Transverse colon (tissue), 4 donors: ENCODE measurements at places on chromosomes 1 and 21. TPM values are rescaled to one million over a fixed set of nuclear protein-coding genes. Genes with fewer than 3 reads are reported as not detected.
A peak's percentile ranks its signal among the peaks of the same experiment; 100 is the strongest.

The ORC1 gene
- not detected for total RNA-seq

GRCh38 chr21:14306126-14306907, 76.6 kb downstream of the HSPA13 start:
- no peaks in the 10 kb centered on the region for H3K4me1 ChIP-seq
- H3K36me3 ChIP-seq: no peaks in the 10 kb centered on the region
- no peak overlapping the region for H3K27ac ChIP-seq
- H3K4me3 ChIP-seq: no peak overlapping the region

- no peak overlapping the region for H3K4me3 ChIP-seq
- H3K4me1 ChIP-seq: peaks cover 38% of the 10 kb centered on the region
- peak overlapping the region; percentile 94 for H3K27ac ChIP-seq
- no peak for DNase-seq
- H3K27me3 ChIP-seq: no peaks in the 10 kb centered on the region
Observed at GRCh38 chr1:36149973-36150295, 648 bp upstream of the TRAPPC3 start.

The AMY2A gene
- total RNA-seq: not detected

The VWA5B1 gene
- total RNA-seq: not detected

DNA sequence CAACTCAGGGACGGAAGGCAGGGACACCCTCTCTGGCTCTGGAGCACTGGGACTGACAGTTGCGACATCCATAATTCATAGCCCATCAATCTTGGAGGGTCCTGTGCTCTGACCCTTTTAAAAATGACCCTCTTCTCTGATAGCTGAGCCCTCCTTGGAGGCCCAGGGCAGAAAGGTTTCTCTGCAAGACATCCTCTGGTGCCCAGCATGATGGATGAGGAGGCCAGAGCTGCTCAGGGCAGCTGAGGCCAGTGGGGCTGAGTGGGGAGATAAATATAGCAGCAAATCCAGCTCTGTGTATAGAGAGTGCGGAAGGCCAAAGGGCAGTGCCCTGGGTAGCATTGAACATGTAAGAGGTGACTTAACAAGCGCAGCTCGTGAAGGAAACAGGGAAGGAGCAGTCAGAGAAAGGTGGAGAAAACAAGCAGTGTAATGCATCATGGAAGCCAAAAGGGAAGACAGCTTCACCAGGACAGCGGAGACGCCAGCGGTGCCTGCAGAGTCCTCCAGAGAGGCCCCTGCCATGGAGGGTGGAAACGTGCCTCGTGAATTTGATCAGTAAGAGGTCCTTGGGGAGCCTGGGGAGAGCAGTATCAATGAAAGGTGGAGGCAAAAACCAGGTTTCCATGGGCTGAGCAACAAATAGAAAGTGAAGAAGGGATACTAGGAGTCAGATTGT, 50.4 kb upstream of the FMOD start:
- DNase-seq: no peak
- peaks cover 6% of the 10 kb centered on the region for H3K4me1 ChIP-seq
- no peaks in the 10 kb centered on the region for H3K36me3 ChIP-seq
- no peak overlapping the region for H3K27ac ChIP-seq
- no peaks in the 10 kb centered on the region for H3K27me3 ChIP-seq

DNA sequence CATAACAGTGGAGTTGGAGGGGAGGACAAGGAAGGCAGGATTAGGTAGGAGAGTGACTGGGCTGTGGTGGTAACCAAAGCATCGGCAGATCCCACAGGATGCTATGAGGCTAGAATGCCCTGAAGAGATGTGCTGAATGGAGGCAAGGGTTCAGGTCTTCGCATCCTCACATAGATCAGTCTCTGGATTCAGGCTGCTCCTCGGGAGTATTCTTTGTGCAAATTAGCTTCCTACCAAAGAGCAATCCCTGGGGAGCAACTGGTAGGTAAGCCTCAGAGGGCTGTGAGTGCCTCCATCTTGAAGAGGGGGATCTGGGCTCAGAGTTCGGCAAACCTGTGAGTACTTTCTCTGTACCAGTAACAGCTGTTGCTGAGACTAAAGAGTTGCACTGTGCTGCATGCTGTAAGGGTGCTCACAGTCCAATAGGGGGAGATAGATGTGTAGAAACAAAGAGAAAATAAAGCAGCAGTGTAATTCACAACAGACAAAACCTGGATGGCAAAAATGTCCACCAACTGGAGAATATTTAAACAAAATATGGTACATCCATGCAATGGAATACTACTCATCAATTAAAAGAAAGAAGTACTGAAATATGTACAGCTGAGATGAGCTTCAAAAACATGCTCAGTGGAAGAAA, 322.4 kb upstream of the DEPDC1 start:
- no peak overlapping the region for H3K4me3 ChIP-seq
- DNase-seq: no peak
- H3K27me3 ChIP-seq: no peaks in the 10 kb centered on the region
- H3K27ac ChIP-seq: no peak overlapping the region

DNA sequence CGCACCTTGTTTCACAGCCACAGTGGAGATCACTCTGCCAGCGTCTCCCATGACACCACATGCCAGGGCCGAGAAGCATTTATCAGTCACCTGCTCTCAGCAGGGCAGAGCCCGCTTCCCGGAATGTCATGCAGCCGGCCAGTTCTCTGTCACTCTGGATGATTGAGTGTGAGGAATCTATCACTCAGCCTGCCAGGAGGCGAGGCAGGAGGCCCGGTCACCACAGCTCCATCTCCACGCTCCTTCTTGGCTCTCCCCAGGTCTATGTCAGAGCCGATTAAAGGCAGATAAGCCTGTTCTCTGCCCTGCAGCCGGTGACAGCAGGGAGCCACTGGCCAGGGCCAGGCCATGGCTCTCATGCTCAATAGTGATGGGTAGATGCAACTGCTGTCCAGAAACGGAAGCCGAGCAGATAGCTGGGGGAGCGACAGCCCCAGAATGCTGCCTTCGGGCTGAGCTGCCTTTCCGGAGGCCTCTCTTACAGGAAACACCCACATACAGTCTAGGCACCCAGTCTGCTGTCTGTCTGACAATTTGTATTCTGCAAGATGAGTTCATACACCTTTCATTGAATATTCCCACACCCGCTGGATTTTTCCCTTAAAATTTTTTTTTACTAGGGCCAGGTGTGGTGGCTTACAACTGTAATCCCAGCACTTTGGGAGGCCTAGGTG, 64.1 kb downstream of the ACTL8 start:
- no peak for DNase-seq
- H3K27me3 ChIP-seq: peaks cover 4% of the 10 kb centered on the region

The COL24A1 gene
- total RNA-seq: 1.2 TPM

DNA sequence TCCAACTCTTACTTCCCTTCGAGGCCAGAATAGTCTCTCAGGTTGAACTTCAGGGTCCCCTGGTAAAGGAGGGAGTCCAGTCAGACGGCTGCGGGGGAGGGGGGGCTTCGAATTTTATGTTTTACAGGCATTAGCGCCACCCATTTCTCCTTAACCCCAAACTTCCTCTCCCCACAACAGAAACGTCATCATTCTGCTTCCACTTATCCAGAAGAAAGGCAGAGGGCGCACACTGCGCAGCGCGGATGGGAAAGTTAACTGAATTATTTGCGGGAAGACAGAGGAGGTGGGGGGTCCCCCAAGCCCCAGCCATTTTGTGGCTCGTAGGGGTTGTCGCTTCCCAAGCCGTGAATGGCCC, 529 bp upstream of the PRMT2 start:
- H3K27me3 ChIP-seq: no peaks in the 10 kb centered on the region
- H3K27ac ChIP-seq: peak overlapping the region; percentile 99
- DNase-seq: no peak
- H3K4me1 ChIP-seq: peaks cover 41% of the 10 kb centered on the region
- H3K36me3 ChIP-seq: no peaks in the 10 kb centered on the region

DNA sequence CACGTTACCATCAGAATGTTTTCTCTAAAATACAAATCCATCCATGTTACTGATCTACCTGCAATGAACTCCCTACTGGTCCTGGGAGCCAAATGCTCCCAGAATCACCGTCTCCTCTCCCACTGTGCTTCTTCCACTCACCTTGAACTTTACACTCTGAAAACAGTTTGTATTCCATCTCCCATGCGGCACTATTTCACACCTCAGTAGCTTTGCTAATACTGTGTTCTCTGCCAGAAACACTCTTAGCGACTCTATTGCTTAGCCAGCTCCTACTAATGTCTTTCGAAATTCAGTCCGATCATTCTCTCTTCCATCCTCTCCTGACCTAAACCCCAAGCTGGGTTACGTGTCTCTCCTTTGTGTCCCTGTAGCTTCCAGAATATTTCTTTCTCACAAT, 284.4 kb upstream of the DUSP10 start:
- H3K27me3 ChIP-seq: no peaks in the 10 kb centered on the region
- no peak overlapping the region for H3K4me3 ChIP-seq
- DNase-seq: no peak

The KIRREL1 gene
- 15.5 TPM for total RNA-seq

DNA sequence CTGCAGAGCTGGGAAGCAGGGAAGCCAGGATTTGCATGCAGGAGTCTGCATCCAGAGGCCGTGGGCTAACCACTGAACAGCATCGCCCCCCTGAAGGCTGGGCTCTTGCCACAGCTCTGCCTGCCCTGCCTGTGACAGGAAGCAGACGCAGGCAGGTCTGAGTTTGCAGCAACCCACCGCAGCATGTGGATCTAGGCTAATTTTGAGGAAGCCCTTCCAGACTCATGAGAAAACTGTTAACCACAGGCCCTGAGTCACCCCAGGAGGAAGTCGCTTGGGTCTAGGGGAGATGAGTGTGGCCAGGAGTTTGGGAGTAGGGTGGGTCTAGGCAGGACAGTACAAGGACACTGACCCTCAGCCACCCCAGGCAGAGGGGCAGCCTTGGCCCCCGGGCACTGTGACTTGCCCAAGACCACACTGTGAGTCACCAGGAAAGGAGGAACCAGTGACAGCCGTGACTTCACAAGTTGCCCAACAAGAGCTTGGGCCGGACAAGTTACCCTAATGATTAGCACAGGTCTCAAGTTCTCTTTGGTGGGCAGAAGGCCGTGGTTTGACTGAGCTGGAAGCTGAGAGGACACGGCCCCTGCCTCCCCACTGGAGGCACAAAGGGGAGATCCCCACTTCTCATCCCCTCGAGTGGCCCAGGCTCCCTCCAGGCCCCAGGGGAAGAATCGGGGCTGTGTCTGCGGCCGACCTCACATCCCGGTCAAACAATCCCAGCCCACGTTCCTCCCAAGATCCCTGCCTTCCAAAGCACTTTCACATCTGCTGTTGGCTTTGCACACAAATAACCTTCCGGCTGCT, 826 bp downstream of the LAPTM5 start:
- DNase-seq: peak; percentile 67
- no peaks in the 10 kb centered on the region for H3K27me3 ChIP-seq
- H3K4me1 ChIP-seq: no peaks in the 10 kb centered on the region
- no peaks in the 10 kb centered on the region for H3K36me3 ChIP-seq

The ABL2 gene
- 9.6 TPM for total RNA-seq

The SPATA17 gene
- total RNA-seq: not detected

The SAMSN1 gene
- total RNA-seq: 1.6 TPM

GRCh38 chr1:78079580-78079979, 33.8 kb downstream of the GIPC2 start:
- no peaks in the 10 kb centered on the region for H3K27me3 ChIP-seq
- H3K4me1 ChIP-seq: peaks cover 7% of the 10 kb centered on the region
- no peaks in the 10 kb centered on the region for H3K36me3 ChIP-seq
- DNase-seq: no peak
- no peak overlapping the region for H3K4me3 ChIP-seq

GRCh38 chr1:33348676-33349080, 27.8 kb upstream of the A3GALT2 start:
- H3K4me1 ChIP-seq: peaks cover 55% of the 10 kb centered on the region
- peak overlapping the region; percentile 97 for H3K27ac ChIP-seq

DNA sequence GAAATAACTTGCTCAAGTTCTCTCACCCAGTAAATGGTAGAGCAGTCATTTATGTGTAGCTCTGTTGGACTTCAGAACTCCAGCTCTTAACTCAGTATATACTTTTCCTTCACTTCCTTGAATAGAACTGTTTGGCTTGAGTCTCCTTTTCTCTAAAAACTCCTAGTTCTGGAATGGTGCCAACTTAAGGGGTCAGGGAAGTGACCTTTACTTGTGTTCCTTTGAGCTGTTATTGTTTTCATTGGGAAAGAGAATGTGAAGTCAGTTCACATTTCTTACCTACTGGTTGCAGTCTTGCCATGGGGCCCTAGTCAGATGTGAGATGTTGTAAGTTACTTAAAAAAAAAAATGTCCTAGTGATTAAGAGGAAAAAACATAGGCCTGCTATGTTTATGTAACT, 77.0 kb upstream of the MACF1 start:
- H3K4me3 ChIP-seq: no peak overlapping the region
- H3K36me3 ChIP-seq: no peaks in the 10 kb centered on the region
- peak overlapping the region; percentile 76 for H3K27ac ChIP-seq
- no peak for DNase-seq
- H3K4me1 ChIP-seq: peaks cover 52% of the 10 kb centered on the region
- no peaks in the 10 kb centered on the region for H3K27me3 ChIP-seq

The GPX7 gene
- 5.0 TPM for total RNA-seq

GRCh38 chr1:181503171-181503810, 20.0 kb downstream of the CACNA1E start:
- no peak overlapping the region for H3K27ac ChIP-seq
- H3K27me3 ChIP-seq: no peaks in the 10 kb centered on the region
- no peak for DNase-seq
- H3K36me3 ChIP-seq: no peaks in the 10 kb centered on the region
- no peak overlapping the region for H3K4me3 ChIP-seq

GRCh38 chr1:197841883-197842553, 60.4 kb upstream of the C1orf53 start:
- H3K4me3 ChIP-seq: no peak overlapping the region
- no peaks in the 10 kb centered on the region for H3K27me3 ChIP-seq
- H3K36me3 ChIP-seq: no peaks in the 10 kb centered on the region

DNA sequence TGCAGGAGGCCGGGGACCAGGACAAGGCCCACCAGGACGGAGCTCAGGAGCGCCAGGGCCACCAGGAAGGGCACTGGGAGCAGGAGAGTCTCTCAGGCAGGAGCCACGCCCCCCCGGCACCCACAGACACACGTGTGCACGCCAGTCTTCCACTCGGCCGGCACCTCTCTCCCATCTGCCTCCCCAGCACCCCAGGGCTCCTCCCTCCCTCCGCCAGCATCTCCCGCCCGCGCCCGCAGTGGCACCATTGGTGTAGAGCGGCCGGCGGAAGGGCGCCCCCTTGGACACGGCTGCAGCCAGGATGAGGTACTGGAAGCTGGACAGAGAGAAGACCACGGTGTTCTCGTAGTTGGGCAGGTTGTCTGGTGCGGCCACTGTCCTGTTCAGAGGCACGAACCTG, 6.1 kb upstream of the MFAP2 start:
- no peaks in the 10 kb centered on the region for H3K36me3 ChIP-seq
- no peaks in the 10 kb centered on the region for H3K4me1 ChIP-seq
- H3K27me3 ChIP-seq: peaks cover 7% of the 10 kb centered on the region
- H3K4me3 ChIP-seq: no peak overlapping the region
- no peak for DNase-seq

The SMIM1 gene
- total RNA-seq: not detected

DNA sequence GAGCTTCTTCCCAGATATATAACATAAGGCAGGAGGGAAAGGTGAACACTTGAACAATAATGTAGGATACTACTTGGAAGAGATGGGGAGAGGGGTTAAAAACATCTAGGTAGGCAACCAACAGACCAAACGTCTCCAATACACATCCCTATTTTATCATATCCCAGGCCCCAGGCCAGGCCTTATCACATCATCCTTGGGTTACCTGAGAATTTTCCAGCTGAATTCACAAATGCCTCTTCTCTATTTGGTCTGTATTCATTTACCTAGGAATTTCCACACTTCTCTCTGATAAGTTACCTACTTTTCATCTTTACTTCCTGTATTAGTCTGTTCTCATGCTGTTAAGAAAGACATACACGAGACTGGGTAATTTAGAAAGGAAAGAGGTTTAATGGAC, 141.9 kb upstream of the C1orf21 start:
- H3K36me3 ChIP-seq: no peaks in the 10 kb centered on the region
- H3K4me1 ChIP-seq: no peaks in the 10 kb centered on the region
- no peaks in the 10 kb centered on the region for H3K27me3 ChIP-seq
- H3K4me3 ChIP-seq: no peak overlapping the region

The CFAP141 gene
- not detected for total RNA-seq
